ENCODE measurements at places on chromosomes 5 and 9.

DNA sequence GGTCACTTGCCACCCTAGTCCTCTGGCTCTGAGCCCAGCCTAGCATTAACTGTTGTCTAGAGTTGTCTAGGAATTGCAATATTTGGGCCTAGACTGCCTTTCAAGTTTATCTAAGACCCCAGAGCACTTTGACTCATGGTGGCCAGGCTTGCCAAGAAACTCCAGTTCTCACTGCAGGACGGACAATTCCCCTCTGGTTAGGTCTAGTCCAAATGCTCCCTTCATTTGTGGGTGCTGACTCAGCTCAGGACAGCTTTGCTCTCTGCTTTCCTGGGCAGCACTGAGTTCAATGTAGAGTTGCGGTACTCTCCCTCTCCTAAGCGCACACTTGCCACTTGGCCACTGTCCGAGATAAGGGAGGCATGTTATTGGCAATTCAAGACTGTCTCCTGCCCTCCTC lies 619.4 kb downstream of the TLE1 start:
- no peak for DNase-seq

DNA sequence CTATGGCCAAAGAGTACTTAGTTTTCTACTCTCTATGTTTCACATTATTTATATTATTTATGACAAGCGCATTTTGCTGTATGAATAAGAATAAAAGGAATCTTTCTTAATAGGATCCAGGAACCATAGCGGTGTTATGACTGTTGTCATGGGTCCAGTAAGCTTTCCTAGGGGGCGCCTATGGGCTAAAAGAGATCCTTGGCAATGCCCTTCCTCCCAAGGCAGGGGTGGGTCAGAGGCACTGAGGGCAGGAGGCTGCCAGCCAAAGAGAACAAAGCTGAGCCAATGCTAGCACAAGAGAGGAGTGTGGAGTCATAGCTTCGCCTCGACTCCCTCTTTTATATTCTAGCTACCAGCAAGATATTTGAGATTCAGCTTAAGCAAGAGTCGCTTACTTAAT lies 98.4 kb upstream of the GNAQ start:
- DNase-seq: peak; percentile 29

- DNase-seq: no peak
Observed at GRCh38 chr5:161333194-161333880, 213.2 kb downstream of the GABRB2 start.

DNA sequence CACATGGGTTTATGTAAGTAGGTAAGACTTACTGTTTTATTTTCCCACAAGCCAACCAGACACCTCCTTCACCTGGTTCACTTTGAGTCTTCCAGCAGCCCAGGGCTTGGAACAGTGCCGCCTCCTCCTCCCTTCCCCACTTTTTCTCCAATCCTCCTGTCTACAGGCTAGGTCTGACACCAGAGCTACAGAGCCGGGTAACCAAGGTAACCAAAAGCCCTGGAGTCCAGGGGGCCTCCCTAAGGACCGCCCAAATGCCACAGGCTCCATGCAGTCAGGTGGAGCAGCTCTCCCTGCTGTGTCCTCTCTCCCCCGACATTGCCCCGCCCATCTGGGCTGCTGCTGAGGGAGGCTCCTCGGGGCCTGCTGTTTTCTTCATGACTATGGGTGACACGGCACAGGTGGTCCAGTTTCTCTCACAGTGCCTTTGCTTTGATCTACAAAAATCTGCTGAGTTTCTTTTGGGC lies 138.0 kb upstream of the EFNA5 start:
- peak; percentile 98 for DNase-seq

- DNase-seq: no peak
Observed at GRCh38 chr5:142425286-142426065, 100.7 kb upstream of the SPRY4 start.

- no peak for DNase-seq
Observed at GRCh38 chr9:110949081-110949480, 89.2 kb downstream of the LPAR1 start.

- no peak for DNase-seq
Observed at GRCh38 chr9:86337469-86338108, 16.6 kb downstream of the TUT7 start.

DNA sequence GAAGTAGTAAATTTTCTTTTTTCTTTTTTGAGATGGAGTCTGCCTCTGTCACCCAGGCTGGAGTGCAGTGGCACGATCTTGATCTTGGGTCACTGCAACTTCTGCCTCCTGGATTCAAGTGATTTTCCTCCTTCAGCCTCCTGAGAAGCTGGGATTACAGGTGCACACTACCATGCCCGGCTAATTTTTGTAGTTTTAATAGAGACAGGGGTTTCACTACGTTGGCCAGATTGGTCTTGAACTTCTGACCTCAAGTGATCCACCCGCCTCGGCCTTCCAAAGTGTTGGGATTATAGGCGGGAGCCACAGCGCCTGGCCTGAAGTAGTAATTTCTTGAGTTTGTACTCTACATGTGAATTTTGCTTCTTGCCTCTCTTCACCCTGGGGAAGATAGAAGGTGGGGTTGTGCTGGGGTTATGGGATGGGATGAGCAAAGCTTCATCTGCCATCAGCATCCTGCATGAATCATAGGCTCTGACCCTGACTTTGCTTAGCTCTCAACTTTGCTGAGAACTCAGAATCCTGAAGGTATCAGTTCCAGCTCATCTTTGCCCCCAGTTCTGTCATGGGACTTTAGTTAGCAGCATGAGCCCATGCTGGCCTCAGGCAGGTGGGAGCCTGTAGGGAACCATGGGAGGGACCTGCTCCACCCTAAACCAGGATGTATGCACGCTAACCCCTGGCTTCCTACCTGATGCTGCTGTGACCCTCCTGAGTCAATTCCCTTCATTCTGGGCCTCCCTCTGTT lies 9.3 kb upstream of the CCL21 start:
- no peak for DNase-seq

- DNase-seq: peak; percentile 92
Observed at GRCh38 chr9:7500521-7500920, 299.1 kb downstream of the DMAC1 start.

DNA sequence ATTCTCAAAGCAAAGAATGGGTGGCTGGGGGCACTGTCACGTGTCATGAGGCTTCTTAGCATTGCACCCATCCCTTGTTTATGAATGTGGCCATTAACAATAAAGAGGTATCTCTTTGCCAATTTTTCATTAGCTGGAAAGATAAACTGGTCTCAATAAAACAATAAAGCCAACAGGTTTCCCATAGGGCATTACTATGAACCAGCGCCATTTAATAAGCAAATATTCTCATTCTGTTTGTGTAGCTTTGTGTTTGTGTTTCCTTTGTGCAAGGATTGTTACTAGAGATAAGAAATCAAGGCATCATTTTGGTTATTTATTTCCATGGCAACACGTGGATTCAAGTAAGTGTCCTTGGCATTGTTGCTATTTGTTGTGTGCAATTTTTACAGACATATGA lies 37.6 kb upstream of the CAST start:
- peak; percentile 46 for DNase-seq

- no peak for DNase-seq
Observed at GRCh38 chr5:90477621-90478215, 3.1 kb downstream of the POLR3G start.

- DNase-seq: no peak
Observed at GRCh38 chr9:71680189-71680980, 87.9 kb downstream of the CEMIP2 start.

DNA sequence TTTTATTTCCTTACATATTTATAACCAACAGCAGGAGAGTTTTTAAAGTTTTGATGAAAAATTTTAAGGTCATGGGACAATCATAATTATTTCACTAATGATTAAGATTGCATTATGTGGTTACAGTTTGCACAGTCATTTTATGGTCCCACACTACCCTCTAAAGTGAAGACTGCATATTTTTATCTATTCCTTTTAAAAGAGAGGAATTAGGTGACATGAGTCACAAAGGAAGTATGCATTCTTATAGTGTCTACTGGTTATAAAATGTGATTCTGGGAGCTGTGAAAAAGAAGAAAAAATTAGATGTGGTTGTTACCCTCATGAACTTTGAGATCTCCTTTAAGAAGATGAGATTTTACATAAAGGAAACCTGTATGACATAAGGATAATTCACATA lies 87.9 kb upstream of the GRIA1 start:
- no peak for DNase-seq

GRCh38 chr5:180982008-180982741 lies 6.5 kb upstream of the BTNL3 start:
- DNase-seq: no peak

- no peak for DNase-seq
Observed at GRCh38 chr5:133569347-133569746, 43.0 kb downstream of the FSTL4 start.

DNA sequence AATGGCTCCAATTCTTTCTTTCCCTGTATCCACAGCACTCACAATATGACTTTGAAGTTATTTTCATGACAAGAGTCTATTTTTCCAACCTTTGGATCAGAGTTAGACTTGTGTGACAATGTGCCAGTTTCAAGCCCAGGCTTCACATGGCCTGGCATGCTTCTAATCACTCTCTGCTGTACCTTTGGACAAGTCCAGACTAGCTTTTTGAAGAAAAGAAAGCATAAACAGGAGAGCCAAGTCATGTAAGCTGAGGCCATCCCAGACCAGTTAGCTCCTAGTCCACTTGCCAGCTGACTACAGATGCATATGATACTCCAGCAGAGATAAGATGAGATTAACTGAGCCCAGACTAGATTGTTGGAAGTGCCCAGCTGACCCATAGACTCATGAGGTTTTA lies 513.6 kb upstream of the C9orf72 start:
- DNase-seq: no peak

DNA sequence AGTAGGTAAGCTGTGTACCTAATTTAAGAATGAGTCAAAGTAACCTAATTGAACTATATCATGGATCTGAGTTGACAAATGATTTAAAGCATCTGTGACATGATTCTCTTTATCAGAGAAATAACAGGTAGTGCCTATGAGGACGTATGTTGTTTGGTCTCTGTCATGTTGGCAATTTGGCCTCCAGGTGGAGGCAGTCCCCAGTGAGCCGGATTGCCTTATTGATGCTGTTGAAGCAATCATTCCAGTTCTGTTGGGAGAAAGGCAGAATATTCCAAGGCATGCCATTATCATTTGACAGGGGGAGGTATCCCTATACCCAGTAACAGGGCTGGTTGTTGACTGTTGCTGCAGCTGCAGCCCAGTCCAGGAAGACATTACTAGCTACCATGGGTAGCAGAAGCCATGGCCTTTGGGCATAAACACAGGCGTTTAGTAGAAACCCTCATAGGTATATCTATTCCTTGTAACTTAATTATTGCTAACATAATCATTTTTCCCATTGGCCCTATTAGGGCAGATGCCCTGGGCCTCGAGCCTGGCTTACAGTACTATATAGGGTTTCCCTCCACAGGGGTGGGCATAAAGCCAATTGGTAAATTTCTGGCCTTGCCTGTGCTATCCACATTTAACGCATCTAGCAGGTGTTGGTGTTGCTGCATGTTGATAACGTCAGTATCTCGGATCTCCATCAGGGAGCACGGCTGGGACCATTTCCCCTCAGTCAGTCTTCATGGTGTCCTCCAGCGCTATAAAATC lies 12.2 kb upstream of the SLC22A4 start:
- no peak for DNase-seq

GRCh38 chr5:72692651-72693442 lies 123.6 kb upstream of the TNPO1 start:
- no peak for DNase-seq

GRCh38 chr9:111316796-111317195 lies 13.2 kb downstream of the OR2K2 start:
- no peak for DNase-seq

GRCh38 chr5:125696762-125697161 lies 726.4 kb upstream of the GRAMD2B start:
- DNase-seq: no peak

GRCh38 chr5:151085517-151086041 lies 4.7 kb upstream of the TNIP1 start:
- no peak for DNase-seq

DNA sequence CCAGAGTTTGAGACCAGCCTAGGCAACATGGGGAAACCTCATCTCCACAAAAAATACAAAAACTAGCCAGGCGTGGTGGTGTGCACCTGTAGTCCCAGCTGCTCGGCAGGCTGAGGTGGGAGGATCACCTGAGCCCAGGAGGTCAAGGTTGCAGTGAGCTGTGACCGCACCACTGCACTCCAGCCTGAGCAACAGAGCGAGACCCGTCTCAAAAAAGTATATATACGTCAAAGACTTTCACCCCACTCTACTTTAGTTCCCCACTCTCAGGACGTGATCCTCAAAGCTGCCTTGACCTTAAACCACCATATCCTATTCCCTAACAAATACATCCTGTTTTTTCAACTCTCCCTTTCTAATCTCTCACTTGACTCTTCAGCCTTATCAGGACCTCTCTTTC lies 41.0 kb downstream of the PCDHGC5 start:
- DNase-seq: no peak
